Cerebellar nuclear complex (tissue), 1 donor: ENCODE measurements at places on chromosomes 2 and 18.
A peak's percentile ranks its signal among the peaks of the same experiment; 100 is the strongest.

- DNase-seq, result no peak
Observed at GRCh38 chr2:214695789-214696188, 113.7 kb downstream of the BARD1 start.

DNA sequence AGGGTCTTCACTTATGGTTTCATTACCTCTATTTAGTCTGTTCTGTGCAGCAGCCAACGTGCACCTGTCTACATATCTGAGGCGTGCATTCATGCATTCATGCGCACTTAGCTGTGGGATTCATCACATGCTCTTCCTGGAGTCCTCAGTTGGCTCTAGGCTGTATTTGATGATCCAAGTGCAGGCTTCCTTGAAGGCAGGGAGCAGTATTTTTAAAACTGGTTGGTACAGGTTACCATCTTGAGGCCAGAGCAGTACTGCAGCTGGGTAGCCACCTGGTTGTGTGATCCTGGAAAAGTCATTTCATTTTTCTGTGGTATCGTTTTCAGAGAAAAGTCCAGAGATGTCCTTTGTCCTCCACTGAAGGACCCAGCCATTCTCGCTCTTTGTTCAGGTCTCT, 109.8 kb downstream of the EN1 start:
- DNase-seq, result no peak

- no peak for DNase-seq
Observed at GRCh38 chr2:14632133-14632936, at the start of gene LRATD1. Gene LRATD1, plus strand, starts transcription at chr2:14632717. Its CDS starts 1,263 bp downstream, at chr2:14633980.

- no peak for DNase-seq
Observed at GRCh38 chr2:181178823-181179412, 198.5 kb downstream of the UBE2E3 start.

- DNase-seq, result no peak
Observed at GRCh38 chr2:33058716-33059470, 112.1 kb downstream of the LTBP1 start.

GRCh38 chr2:113141451-113141850, 14.1 kb downstream of the IL1RN start:
- DNase-seq, result no peak

GRCh38 chr2:46277431-46278190, 19.6 kb upstream of the EPAS1 start:
- DNase-seq, result no peak

DNA sequence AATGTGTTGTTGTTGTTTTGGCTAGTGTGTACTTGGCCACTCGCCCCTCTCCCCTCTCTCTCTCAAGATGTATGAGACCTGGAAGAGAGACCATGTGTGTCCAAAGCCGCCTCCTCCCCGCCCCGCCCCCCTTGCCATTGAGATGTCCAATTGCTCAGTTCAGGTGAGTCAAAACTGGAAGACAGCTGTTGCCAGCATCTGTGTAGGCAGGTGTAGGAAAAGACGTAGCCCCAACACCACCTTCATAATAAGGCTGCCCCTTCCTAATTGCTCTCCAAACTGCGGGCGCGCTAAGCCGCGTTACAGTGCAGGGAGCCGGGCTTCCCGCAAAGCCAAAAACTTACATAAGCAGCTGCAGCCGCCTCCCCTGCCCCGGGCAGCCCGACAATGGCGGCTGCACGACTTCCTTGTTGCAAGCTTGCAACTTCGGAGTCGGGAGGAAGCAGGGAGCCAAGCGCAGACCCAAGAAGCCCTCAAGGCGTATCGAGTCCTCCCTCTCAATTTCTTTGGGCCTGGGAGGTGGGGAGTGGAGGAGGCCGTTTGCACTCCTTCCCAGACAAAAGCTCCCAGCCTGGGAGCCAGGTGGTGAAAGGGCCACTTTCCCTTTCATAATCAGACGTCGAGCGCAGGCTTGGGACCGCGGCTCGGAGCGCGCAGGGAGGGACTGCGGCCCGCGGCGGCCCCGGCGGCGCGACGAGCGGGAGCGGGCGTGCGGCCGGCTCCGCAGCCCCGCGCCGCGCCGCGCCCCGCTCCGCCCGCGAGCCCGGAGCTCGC, 882 bp downstream of the ZBTB14 start:
- peak; percentile 19 for DNase-seq

- DNase-seq, result no peak
Observed at GRCh38 chr2:38600921-38601455, 1.7 kb downstream of the HNRNPLL start.

GRCh38 chr2:10333247-10333613, 30.5 kb downstream of the HPCAL1 start:
- no peak for DNase-seq

GRCh38 chr18:48356909-48357631, 52.1 kb downstream of the ZBTB7C start:
- no peak for DNase-seq

DNA sequence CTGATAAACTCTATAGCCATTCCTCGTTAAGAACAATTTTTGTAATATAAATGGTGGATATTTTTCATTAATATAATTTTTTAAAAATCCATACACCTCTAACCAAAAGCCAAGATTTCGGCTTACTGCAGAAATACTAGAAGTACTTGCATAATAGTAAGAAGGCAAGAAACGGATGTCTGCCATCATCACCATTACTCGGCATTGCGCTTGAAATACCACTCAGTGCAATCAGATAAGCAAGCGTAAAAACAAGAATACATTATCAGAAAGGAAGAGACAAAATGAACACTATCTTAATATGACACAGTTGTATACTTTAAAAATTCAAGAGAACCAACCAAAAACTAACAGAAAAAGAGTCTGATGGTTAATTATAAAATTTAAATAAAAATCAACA, 15.2 kb upstream of the BOLA3 start:
- DNase-seq, result no peak

GRCh38 chr2:199603721-199604291, 146.1 kb upstream of the SATB2 start:
- no peak for DNase-seq

GRCh38 chr2:102915128-102915527, 153.3 kb downstream of the TMEM182 start:
- no peak for DNase-seq

GRCh38 chr18:60047556-60047955, 147.8 kb downstream of the PMAIP1 start:
- DNase-seq, result no peak

DNA sequence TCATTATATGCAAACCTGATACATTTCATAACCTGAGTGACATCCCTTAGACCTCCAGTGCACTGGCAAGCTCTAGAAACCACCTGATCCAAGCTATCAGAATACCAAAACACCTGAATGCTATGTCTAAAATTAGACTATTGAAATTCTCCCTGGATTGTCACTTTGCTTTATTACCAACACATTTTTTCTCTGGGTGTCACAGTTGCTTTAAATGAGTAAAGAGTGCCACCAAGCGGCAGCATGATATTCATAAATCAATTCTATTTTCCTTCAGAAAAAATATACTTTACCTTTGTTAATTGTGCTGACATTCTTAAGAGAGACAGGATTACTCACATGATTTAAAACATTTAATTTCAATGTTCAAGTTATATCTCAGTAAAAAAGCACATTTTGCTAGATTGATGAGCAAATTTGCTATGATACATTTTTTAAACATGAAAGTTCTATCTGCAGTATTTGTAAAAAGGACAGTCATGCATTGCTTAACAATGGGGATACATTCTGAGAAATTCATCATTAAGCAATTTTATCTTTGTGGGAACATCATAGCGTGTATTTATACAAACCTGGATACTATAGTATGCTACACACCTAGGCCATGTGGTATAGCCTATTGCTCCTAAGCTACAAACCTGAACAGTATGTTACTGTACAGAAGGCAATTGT, 338.4 kb upstream of the SLC39A10 start:
- no peak for DNase-seq

DNA sequence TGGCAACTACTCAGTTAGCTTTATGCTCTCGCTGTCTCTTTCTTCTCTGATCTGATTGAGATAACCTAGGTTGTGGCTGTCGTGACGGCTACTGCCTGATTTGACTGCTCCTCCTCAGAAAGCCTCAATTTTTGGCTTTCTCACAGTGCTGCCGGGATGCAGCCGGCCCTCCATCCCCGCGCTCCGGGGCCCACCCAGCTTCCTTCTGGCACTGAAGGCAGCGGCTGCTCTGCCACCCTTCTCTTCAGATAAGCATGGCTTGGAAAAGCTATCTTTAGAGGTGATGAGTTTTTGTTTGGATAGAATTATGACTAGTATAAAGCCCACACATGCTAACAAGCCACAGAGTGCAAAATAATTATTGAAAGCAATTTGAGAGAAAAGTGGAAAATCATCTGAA, 102.5 kb downstream of the DPP4 start:
- no peak for DNase-seq

DNA sequence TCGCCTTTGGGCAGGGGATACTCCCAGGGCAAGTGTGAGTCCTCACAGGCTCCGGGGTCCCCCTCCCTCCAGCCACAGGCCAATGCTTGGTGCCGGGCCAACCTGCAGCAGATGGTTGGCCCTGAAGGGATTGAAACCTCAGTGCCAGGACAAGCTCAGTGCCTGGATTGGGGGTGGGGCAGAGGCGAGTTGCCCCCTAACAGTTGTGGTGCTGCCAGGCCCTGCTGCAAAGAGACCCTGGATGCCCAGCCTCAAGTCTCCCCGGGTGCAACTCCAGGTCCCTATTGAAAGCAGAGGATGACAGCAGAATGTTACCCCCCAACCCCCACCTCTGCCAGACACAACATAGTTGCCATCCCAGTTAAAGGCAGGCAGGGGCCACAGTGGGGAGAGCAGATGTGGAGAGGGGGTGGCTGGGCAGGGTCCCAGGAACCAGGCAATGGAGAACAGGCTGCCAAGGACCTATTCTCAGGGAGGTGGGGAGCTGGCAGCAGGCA, 9.5 kb upstream of the RNF103 start:
- peak; percentile 58 for DNase-seq

GRCh38 chr2:41935002-41935401, 112.8 kb upstream of the PKDCC start:
- DNase-seq, result no peak

DNA sequence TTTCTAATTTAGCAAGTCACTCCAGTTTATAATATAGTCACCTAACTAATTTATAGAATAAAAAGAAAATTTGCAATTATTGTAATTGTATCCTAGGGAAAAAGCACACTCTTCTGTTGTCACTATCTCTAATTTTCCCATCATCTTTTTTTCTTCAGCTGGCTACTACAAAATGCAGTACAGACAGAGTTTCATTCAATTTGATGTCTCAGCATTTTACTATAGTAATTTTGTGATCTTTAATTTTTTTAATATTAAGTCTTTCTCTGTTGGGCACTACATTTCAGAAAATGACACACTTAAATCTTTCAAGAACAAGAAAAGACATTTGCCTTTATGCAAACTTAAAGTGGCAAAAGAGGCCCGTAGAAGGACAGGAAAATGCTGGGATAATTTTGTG, 118.0 kb downstream of the LRRTM4 start:
- no peak for DNase-seq

- DNase-seq, result no peak
Observed at GRCh38 chr2:183604065-183604464, 479.8 kb downstream of the NUP35 start.

GRCh38 chr2:148602885-148603561, 41.5 kb upstream of the EPC2 start:
- DNase-seq, result no peak

GRCh38 chr2:220078439-220078838, 451.0 kb downstream of the SLC4A3 start:
- no peak for DNase-seq

DNA sequence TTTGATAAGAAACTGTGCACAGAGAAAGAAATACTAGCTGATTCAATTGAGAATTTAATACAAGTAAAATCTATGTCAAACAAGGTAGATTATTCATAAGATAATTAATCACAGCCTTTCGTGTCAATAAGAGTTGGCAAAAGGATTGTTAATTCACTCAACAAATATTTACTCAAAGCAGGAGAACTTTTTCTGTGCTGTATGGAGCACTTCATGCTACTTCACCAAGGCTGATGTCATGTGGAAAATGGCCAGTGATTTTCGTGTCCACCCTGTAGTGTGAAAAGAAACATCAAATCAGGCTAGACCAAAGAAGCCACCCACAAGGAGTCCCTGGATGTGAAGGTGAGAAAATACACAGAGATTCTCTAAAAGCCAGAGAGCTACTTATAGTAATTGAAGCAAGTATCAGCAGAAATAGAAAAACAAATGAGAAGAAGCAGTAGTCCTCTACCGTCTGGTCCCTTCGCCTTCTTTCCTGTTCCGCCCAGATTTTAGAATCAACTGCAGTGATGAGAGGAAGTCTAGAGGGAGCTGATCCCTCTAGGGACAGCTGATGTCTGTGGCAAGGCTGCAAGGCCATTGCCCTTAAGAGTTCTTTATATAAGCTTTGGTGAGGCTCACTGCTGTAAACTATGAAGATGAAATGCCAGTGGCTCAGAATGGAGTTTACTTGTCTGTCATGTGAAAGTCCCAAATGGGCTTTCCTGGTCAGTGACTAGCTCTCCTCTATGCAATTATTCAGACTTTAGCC, 201.3 kb upstream of the APCDD1 start:
- no peak for DNase-seq
